Effector CD4-positive, alpha-beta T cell (primary cell): ENCODE measurements at places on chromosomes 11 and 22.

DNA sequence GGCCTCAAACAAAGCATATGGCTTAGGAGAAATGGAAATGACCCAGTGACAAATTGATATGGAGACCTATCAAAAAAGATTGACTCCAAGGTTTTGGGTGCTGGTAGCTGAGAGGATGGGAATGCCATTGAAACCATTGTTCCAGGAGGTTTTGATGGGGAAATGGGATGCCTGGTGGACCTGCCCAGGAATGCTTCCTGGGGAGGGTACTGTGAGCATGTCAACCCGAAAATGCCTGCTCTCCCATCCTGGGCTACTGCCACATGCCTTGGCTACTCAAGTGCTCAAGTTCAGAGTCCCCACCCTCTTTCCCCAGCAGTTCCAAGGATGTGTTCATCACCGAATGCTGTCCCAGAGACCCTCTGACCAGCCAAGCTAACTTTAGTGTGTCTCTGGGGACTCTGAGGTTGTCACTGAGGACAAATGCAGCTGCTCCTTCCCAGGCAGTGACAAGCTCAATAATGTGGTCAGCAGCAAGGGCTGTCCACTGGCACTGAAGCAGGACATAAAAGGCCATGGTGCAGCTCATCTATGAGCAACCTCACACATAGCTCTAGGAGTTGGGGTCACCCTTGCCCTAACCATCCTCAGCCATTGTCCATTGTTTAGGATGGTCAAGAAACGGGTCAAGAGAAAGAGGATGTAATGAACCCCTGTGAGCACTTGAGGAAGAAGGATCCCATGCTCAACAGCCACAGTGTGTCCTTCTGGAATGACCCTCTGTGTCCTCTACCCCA, 83.7 kb downstream of the TRIM29 start:
- DNase-seq = no peak

GRCh38 chr22:30202531-30203006, 44.0 kb downstream of the LIF start:
- DNase-seq = no peak

GRCh38 chr11:75197512-75198277, 42.9 kb upstream of the TPBGL start:
- no peak for DNase-seq

GRCh38 chr11:115606498-115607220, 102.4 kb upstream of the CADM1 start:
- no peak for DNase-seq

DNA sequence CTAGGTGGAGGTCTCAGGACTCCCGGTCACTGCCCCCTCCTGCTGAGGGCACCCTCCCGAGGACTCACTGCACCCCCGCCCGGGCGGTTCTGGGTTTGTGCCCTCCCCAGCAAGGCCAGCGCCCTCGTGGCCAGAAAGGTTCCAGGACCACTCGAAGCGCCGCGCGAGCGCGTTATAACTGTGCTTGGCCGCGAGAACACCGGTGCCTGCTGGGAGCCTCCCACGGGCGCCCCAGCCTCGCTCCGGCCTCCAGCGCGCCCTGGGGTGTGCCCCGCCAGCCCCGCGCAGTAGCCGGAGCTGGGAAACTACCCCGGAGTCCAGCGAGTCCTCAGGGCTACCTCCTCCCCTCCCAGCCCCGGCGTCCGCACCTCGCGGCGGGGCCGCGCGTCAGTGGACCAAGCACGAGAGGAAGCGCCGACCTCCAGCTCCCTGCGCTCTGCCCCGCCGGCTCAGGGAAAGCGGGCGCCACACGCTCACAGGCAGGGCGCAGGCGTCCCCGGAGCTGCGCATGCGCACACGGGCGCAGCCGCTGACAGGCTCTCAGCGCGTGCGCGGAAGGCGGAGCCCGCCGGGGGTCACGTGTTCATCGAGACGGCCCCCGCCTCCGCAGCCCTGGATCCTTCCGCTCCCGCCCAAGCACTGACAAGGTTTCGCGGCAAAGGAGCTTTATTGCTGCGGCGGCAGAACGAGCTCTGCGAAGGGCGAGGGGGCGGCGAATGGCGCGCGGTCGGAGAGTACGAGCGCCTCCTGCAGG, at the start of gene SCO2:
Gene SCO2 (minus strand): TSS at position 495 of the 754 bp plus-strand sequence. CDS start 1,187 bp downstream, outside the sequence.
- DNase-seq = peak; percentile 96

GRCh38 chr11:9754010-9754471, 90.2 kb downstream of the SWAP70 start:
- DNase-seq = no peak

GRCh38 chr22:48156603-48157355, 1394.3 kb downstream of the TBC1D22A start:
- no peak for DNase-seq

DNA sequence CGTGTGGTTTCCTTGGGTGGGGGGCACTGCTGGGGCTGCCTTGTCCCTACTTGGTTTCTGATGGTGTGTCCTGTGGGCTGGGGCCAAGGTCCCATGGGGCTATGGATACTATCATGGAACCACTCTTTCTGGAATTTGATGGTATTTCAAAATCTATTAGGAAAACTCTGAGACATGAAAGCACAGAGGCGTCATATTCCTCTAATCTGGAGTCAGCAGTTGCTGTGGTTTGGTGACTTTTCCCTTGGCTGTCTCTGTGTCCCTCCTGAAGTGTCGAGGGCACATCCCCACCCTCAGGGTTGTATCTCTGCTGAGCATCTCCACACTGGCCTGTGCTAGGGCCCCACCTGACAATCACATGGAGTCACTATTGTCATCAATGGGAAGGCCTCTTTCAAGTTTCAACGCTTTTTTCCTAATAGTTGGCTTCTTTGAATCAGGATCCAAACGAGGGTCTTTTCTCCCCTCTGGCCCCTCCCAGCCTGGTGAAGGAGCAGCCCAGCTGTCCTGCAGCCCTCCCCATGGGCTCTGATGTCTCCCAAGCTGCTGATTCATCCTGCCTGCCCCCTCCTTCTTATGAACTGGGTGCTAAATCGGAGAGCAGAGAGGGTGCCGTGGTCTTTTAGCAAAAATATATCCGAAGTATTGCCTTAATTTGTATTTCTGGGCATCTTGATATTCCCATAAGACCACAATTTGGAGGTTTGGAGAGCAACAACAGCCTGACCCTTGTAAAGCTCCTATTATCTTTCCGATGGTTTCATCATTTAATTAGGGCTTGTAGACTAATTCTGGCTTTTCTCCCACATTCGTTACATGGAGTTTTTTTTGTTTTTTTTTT, 38.5 kb downstream of the MED15 start:
- no peak for DNase-seq

DNA sequence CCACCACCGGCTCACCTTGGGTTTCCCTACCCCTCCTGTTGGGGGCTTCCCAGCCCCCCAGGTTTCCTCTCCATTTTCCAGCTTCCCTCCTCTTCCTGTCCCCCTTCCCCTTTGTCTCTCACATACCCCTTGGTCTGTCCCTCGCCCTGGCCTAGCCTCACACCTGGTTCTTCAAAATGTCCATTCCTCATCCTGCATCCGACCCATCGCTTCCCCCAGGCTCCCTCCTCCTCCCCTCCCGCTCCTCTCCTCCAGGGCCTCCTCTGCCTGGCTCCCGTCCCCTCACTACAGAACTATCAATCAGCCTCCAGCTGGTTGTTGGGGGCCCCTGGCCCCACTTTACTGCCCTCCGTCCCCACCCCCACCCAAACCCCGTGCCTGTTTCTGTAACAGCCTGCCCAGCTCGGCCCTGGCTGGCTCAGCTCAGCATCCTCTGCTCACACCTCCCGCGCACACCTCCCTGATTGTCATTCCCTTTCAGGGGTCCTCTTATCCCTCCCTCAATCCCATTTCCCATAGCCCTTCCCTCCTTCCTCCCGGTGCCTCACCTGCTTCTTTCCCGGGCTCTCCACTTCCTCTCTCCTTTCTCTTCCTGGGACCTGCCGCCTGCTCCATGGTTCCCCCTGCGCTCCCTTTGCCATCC, 1.2 kb downstream of the CNIH2 start:
- DNase-seq = no peak

DNA sequence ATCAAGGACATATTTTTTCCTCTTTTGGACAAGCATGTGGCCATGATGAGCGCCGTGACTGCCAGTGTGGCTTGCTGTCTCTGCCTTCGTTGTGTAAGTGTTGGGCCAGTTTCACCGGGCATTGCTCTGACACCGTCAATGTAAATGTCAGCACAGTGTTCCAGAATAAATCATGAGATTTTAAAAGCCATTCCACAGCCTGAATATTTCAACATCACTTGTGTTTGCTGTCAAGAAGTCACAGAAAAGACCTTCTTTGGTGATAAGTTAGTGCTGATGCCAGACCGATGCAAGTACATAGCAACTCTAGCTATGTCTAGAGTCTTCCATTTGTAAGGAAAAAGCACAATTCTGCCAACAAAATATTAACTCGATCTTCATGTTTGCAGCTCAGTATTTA, 467.8 kb downstream of the TBC1D22A start:
- DNase-seq = no peak

DNA sequence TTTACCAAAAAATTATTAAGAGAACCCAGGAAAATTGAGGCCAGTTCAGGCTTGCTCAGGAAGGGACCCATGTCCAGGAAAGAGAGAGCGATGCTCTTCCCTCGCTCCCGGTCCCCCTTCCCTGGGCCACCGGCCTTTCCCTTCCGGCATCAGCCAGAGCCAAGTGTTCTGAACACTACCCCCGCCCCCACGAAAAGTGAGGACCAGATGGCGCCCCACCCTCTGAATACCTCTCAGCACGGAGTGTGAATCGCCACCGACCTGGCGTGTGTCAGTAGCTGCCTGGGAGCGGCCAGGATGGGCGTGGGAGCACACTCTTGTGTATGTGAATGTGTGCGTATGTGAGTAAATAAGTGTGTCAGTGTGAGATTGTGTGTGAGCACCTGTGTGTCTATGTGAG, 20.2 kb downstream of the RPS6KA4 start:
- no peak for DNase-seq

- DNase-seq = no peak
Measured at GRCh38 chr11:79304599-79305212, 136.1 kb downstream of the TENM4 start.

- no peak for DNase-seq
Measured at GRCh38 chr11:131965504-131965903, 595.1 kb downstream of the NTM start.

- no peak for DNase-seq
Measured at GRCh38 chr11:112809429-112809828, 151.8 kb upstream of the NCAM1 start.

GRCh38 chr22:37331034-37331428, 48.7 kb downstream of the CYTH4 start:
- no peak for DNase-seq

DNA sequence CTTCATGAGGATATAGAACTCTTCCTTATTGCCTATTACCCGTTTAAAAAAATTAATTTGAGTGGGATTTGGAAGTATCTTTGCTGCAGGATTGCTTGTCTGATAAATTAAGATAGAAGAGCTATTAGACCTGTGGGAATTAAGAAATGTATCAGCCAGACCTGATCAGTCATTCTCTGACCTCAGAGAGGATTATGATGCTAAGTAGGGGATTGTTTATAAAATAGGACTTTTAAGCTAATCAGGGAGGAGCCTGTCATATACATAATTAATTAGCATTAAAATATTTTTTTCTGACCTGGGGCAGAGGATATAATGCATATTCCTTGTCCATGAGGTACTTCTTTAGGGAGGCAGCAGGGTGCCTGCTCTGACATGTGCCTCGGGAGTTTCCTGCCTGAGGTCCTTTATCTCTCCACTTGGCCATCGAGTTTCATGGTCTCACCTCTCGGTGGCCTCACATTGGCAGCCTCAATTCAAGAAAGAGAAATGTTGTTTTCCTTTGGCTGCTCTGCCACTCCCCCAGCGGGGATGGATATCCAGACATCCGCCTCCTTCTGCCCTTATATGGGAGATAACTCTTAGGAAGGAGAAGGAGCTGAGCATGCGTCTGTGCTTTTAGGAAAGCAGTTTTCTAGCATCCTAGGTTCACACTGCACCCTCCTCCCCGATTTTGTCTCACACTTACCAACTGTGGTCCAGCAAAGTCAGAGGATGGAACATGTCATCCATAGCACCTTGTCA, 41.1 kb downstream of the DIXDC1 start:
- DNase-seq = no peak

GRCh38 chr11:125935618-125936199, 10.1 kb upstream of the VSIG10L2 start:
- no peak for DNase-seq

GRCh38 chr11:65129649-65130441, 4.5 kb downstream of the SYVN1 start:
- no peak for DNase-seq

DNA sequence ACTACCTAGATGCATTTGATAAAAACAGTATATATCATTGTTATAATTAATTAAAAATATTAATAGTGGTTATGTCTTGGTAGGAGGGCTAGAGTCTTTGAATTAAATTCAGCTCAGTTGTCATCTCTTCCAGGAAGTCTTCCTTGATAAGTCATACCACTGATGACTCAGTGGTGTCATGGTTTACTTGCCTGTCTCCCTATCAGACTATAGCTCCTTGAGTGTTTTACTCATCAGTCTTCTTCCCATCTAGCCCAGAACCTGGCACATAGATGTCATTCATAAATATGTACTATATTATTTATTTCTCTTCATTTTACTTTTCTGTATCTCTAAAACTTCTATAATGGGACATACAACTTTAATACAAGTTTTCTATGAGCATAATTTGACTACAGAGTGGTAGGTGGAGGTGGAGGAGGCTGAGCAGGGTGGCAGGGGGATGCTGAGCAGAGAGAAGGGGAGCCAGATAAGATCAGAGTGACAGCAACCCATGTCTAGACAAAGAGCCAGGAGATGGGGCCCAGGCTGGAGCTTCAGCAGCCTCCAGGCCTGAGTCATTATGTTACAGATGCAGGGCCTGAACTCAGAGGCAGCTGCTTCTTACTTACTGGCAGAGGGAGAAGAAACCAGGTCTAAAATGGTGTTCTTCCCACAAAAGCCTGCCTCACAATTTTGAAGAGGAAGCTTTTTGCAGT, 82.3 kb upstream of the PHOX2A start:
- no peak for DNase-seq

- no peak for DNase-seq
Measured at GRCh38 chr11:44376423-44376822, 66.5 kb upstream of the ALX4 start.

DNA sequence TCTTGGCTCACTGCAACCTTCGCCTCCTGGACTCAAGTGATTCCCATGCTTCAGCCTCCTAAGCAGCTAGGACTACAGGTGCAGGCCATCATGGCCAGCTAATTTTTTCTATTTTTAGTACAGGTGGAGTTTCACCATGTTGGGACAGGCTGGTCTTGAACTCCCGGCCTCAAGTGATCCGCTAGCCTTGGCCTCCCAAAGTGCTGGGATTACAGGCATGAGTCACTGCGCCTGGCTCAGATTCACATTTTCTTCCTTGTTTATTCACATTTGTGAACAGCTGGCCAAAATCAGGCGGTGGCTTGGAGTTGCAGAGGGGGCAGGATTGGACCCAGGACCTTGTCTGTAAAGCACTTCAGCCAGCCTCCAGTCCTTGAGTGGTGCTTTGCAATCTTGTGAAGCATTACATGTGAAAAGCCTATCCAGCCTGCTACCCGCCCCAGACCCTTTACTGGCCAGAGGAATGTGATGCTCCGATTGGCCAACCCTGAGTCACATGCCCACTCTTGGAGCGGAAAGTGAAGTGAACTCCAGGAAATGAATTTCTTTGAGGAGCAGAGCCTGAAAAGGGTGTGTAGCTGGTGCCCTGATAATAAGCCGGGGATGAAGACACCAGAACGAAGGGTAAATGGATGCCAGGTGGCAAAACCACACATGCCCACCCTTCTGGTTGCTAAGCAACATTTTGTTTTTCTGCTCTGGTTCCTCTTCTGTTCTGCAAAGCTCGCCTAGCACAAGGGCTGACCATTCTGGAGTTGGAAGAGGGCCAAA, 62.6 kb upstream of the PTPRJ start:
- DNase-seq = no peak
